Mesenteric fat pad (tissue), 1 donor: ENCODE measurements at places on chromosomes 11 and 22. TPM values are rescaled to one million over a fixed set of nuclear protein-coding genes. Genes with fewer than 3 reads are reported as not detected.

- DNase-seq = peak; percentile 81
Measured at GRCh38 chr22:49433717-49434611, 393.7 kb downstream of the BRD1 start.

CARD16 gene
- 9.8 TPM for total RNA-seq

DNA sequence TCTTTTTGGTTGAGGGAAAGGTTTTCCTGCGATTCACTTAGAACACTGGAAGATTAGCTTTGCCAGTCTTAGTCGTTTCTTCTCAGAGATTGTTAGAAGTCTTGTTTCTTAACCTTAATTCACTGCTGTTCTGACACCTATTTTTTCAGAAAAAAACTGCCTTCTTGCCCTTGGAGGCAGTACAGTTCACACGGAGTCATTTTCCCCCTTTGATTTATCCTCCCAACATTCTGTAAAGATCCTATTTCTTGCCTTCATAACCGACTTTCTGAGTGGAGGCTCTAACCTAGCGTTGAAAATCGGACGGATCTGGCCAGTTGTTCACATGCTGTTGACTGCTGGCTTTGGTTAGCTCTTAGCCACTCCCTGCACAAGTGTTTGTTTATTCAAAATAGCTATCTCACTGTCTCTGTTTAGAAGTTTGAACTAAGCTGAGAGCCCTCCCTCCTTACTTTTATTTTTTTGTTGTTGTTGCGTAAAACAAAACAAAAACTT lies 737 bp downstream of the BCL2L13 start:
- DNase-seq = no peak

GRCh38 chr11:99327527-99327926 lies 306.8 kb downstream of the CNTN5 start:
- DNase-seq = no peak

GRCh38 chr11:115360186-115360824 lies 143.9 kb downstream of the CADM1 start:
- DNase-seq = no peak

THY1 gene
- total RNA-seq = 33.4 TPM

CCDC73 gene
- not detected for total RNA-seq

SLC22A9 gene
- total RNA-seq = not detected

DNA sequence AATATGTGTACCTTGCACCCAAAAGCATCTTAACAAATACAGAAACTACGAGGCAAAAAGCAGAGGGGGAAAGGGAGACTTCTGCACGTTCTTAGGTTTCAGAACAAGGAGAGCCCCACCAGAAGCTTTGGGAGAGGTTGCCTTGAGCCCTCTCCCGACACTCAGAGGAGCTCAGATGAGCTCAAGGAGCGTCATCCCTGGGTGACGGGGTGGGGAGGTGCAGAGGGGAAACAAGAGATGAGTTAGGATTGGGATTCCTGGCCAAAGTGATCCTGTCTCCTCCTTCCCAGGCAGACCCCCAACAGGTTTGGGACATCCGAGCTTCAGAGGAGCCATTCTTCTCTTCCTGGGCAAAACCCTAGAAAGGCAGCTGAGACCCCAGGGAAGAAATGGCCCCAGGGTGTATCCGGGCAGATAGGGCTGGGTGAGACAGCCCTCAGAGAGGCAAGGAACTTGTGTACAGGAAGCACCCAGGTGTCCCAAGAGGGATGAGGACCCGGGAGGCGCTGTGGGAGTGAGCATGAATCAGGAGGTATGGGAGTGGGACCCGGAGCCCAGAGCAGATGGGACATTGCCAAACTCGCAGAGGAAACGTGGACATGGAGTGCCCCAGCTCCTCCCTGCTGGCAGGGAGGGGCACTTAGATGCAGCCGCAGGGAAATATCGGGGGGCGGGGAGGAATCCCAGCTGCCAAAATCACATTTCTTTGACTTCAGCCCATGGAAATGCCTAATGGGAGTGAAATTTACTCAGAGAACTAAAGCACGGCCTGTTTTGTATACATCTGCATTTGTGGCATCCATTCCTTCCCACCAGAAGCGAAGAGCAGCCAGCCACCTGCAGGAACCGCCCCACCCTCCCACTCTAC lies 12.4 kb downstream of the C1QTNF6 start:
- peak; percentile 79 for DNase-seq

- peak; percentile 93 for DNase-seq
Measured at GRCh38 chr22:37633625-37634416, 5.6 kb upstream of the SH3BP1 start.

DNA sequence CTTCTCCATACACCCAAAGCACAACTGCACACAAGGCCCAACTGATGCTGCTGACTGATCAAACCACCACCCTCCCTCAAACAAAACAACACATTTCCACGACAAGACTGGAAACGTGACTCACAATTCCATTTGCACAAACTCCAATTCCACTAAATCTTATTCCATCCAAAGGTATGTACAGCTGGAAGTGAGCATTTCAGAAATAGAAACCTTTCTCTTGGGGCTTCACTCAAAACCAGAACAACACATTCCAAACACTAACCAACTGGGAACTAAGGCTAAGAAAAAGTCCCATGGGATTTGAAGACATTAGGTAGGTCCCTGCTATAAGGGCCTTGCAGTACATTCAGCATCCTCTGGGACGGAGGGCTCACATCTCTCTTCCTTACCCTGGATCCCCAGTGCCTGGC lies 19.6 kb downstream of the MORC2 start:
- DNase-seq = no peak

DNA sequence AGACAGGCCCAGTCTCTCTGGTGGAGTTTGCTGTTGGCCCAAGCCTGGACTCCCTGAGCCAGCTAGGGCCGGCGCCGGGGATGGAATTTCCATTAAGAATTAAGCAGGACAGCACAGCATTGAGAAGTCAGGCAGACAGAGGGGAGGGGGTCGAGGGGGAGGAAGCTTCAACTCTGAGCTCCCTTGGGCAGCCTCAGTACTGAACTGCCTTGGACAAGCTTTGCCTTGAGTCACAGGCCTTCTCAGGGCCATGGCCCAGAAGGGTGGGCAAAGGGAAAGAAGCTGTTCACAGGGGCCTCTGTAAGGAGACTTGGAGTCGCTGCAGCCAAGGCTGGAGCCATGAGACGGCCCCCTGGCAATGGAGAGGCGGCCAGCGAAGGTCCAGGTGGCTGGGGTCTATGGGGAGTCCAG lies 2.6 kb upstream of the INSC start:
- no peak for DNase-seq

- no peak for DNase-seq
Measured at GRCh38 chr22:30882184-30882717, 86.3 kb downstream of the MORC2 start.

DNA sequence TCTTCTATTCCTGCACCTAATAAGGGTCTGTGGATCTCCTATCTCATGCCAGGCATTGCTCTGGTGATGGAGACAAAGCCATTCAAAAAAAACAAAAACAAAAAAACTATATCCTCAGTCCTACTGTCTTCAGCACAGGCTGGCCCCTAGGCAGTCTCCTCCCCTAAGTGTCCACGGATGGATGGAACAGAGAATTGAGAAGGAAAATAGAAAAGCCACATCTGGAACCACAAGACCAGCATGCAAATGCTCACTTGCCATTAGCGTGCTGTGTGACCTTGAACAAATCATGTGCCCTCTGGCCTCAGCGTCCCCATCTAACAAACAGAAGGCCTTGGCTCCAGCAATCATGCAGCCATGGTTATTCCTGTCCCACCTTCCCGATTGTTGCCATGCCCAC lies 32.7 kb upstream of the CD82 start:
- no peak for DNase-seq

- no peak for DNase-seq
Measured at GRCh38 chr11:112665291-112665690, 295.9 kb upstream of the NCAM1 start.

C22orf42 gene
- not detected for total RNA-seq

DNA sequence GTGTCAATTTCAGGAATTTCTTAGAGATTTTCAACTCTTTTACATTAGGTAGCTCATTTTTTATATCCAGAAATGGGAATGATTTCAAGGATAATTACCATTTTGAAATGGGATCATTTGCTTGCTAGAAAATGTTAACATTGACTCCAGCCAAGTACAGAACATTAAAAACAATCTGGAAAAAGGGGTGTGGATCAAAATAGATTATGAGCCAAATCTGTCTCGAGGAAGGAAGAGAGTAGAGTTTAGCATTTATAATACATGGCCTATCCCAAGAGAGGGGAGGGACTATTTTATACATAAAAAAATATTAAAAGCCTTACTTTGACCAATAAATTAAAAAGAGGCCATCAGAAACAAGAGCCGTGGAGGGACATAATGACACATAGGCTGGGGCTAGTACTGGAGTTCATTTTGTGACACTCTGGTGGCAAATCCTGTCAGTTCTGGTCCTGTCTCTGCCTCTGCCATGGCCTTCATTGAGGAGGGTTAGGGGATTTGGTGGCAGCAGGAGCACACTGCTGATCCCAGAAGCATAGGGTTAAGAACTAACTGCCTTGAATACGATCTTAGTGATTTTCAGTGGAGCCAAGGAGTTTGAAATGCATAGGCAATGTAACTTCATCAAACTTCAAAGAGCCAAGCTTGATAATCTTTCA lies 20.4 kb downstream of the PPP6R3 start:
- no peak for DNase-seq

DNA sequence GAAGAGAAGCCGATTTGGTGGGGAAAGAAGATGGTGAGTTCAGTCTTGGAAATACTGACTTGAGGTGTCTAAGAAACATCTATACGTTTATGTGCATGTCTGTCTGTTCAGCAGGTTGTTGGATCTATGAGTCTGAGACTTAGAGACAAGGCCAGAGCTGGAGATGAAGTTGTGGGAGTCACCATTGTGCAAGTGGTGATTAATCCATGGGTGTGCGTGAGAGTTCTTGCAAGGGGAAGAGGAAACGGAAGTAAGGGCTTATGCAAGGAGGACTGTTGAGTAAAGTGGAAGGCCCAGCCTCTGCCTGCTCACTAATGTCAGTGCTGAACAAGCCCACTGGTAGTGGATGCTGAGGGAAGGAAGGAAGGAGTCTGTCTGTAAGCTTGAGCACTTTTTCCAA lies 9.7 kb downstream of the TMEM45B start:
- DNase-seq = no peak

DNA sequence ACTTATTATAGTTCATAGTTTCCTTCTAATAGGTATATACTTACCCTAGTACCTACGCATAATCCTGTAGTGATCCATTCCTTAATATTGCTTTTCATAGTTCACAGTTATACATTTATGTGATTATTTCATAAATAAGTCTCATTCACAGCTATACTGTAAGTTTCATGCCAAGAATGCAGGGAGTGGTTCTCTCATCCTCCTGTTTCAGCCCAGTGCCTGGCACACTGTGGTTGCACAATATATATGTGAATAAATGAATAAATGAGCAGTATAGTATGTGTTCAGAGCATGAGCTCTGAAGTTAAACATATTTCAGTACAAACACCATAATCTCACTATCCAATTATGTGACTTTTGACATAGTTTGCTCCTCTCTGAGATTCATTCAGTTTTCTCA lies 115.8 kb downstream of the MAML2 start:
- no peak for DNase-seq

DNA sequence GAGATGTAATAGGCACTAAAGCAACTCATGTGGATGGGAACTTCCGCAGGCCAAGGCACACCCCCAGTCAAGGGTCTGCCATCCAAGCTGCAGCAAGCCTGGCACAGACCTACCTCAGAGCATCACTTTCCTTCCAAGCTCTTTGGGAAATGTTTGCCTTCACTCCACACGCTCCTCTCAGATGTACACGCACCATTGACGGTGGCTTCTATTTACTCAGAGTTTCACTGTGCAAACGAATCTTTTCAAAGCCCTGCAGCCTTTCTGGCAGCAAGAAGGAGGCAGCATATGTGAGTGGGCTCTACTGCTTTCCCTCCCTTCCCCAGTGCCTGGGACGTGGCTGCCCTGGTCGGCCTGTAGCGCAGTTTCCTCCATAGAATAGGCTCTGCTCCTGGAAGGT lies 60.9 kb upstream of the USP47 start:
- DNase-seq = no peak

KCTD14 gene
- total RNA-seq = 1.4 TPM
